Kasumi-1 (cell line): ENCODE measurements at places on chromosomes 1 and 21.

- no peak for DNase-seq
Observed at GRCh38 chr21:33866826-33867225, 48.8 kb downstream of the ATP5PO start.

DNA sequence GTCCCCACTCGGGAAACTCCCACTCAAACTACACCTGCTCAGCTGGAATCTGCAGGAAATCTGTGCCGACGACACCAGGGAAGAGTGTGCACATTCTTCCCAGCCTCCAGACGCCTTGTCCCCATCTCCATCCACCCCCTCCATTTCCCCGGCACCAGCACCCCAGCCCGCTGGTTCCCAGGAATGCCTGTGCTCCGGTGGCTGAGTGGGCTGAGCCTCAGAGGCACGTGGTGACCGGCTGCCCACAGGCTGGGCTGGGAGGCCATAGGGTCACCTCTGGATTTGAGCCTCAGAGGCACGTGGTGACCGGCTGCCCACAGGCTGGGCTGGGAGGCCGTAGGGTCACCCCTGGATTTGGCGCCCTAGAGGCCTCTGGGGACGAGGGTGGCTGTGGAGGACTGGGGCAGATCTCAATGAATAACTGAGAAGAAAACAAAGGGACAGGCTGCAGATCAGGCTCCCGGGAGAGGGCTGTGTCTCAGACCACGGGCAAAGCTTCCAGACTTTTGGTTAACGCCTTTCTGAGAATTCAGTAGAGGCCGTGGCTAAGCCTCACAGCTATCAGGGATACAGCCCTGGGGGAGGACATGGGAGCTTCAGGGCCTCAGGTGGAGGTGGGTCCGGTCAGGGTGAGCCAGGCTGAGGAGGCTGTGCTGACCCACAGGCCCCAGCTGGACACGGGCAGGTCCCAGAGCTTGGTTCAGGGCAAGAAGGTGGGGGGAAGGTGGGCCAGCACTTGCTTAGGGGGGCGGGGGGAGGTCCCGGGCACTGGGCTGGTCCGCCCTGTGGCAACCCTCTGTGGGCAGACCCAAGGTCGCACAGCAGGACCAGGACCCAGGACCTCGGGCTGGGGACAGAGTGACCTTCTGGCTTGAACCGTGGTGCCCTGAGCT, 17.3 kb upstream of the TTLL10 start:
- no peak for DNase-seq

- no peak for DNase-seq
Observed at GRCh38 chr1:64733581-64734286, 11.1 kb upstream of the RAVER2 start.

DNA sequence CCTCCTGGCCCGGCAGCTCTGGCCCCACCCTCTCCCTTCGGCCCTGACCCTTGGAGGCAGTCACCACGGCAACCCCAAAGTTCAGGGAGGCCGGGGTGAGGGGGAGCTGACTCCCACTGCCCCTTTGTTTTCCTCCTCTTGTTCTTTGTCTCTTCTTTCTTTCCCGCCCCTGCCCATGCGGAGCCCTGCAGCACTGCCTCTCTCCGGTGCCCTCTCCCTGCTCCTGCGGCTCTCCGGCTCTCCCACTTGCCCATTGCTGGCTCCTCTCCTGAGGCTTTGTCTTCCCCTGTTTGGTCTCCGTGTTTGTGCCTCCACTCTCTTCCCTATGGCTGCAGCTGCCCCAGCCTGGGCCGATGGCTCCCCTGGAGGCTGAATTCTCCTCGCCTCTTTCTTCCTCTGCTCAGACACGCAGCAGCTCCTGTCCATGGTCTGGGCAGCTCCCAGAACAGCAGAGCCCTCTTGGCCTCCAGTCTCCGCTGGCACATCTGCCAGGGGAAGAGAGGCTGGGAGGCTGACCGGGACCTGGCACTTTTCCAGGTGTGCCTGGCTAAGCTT, 5.8 kb downstream of the CELSR2 start:
- DNase-seq = no peak

GRCh38 chr1:45809761-45810160, 6.3 kb downstream of the MAST2 start:
- no peak for DNase-seq

DNA sequence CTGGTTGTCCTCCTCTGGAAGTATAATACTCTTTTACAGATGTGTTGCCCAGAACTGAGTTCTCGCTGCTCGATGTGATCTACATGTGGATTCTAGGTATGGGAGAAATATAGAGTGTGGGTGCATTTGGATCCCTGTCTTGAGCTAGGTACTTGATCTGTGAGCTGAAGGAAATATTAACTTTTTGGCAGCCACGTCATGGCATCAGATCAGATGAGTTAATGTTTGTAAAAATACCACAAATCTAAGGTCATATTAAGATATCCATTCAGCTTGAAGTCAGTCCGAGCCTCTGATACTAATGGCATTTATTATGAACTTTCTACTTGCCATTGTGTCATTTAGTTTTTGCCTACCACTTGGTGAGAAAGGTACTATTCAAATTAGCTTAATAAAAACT, 24.6 kb downstream of the MAPKAPK2 start:
- DNase-seq = no peak

- DNase-seq = no peak
Observed at GRCh38 chr1:222927031-222927430, 112.2 kb downstream of the DISP1 start.

- no peak for DNase-seq
Observed at GRCh38 chr1:108686614-108687313, 5.3 kb upstream of the PRPF38B start.

GRCh38 chr1:11473491-11474034, 5.4 kb upstream of the DISP3 start:
- no peak for DNase-seq

GRCh38 chr1:212951126-212951946, 995 bp downstream of the VASH2 start:
- no peak for DNase-seq

DNA sequence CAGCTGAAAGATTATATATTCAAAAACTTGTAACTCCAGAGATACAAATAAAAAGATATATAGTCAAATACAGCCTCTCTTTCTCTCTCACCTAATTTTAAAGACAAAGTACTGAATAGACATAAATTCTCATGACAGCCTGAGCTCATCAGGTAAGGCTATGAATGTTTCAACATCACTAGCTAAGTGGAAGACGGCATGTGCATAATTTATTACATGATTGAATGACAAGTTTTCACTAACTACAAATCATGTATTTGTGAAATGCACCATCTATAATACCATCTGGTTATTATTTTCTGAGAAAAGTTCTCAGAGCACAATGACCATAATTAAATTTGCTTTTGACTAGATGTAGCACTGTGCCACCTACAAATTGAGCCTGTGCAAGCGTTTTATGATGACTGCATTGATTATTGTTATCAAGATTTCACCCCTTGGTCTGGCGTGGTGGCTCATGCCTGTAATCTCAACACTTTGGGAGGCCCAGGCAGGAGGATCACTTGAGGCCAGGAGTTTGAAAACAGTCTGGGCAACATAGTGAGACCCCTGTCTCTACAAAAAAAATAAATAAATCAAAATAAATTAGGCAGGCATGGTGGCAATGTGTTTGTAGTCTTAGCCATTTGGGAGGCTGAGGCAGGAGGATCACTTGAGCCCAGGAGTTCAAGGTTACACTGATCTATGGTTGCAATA, 128.2 kb downstream of the APP start:
- DNase-seq = no peak

DNA sequence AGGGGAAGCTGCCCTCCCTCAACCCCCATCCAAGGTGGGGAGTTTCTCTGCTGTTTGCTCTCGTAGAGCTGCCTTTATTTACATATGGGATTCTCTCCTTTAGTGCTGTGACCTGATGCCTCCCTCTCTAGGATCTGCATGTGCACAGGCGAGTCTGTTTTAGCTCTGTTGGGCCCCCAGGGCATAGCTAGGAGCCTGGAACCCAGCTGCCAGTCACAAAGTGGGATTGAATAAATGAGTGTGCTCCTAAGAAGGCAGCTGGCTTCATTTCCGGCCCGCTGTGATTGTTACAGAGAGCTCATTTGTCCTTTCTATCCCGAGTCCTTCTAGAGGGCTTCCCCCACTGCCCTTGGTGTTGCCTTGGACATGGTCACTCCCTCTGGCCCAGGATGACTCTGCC, 176.6 kb downstream of the GRIK3 start:
- DNase-seq = no peak
